ENCODE measurements at places on chromosomes 6 and 20. TPM values are rescaled to one million over a fixed set of nuclear protein-coding genes. Genes with fewer than 3 reads are reported as not detected.

CTAGE9 gene
- not detected for total RNA-seq

CBLN4 gene
- not detected for total RNA-seq

CALHM6 gene
- 0.61 TPM for total RNA-seq

PAK5 gene
- not detected for total RNA-seq

PPP1R16B gene
- total RNA-seq, result 4.4 TPM

Data from left colon (tissue), 2 donors.